Urothelium cell line (cell line): ENCODE measurements at places on chromosomes 13 and 19.
A peak's percentile ranks its signal among the peaks of the same experiment; 100 is the strongest.

- no peak for DNase-seq
Measured at GRCh38 chr13:112248862-112249592, 127.1 kb upstream of the SPACA7 start.

DNA sequence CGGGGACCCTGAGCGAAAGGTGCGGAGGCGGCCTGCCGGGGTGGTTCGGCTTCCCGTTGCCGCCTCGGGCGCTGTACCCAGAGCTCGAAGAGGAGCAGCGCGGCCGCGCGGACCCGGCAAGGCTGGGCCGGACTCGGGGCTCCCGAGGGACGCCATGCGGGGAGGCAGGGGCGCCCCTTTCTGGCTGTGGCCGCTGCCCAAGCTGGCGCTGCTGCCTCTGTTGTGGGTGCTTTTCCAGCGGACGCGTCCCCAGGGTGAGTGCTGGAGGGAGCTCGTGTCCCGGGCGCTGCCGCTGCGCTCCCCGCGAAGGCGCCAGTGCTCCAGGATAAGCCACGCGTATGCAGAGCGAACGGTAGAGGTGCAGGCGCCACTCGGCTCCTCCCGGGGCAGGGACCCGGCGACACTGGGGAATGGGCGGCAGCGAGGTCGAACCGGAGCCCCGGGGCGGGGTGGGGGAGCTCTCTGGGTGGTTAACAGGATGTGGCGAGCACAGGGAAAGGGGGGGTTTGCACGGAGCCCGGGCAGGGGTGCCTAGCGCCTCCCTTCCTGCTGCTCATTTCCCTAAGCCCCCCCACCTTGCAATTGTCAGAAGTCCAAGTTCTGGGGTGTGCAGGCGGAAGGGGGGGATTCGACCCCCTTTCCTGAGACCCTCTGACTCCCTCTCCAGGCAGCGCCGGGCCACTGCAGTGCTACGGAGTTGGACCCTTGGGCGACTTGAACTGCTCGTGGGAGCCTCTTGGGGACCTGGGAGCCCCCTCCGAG is at the start of gene IL27RA:
TSS of gene IL27RA (plus strand) at position 44 of the 762 bp plus-strand sequence. CDS start at position 155, 111 bp downstream.
- DNase-seq = peak; percentile 61

- no peak for DNase-seq
Measured at GRCh38 chr13:39149896-39150295, 111.6 kb downstream of the NHLRC3 start.

- DNase-seq = no peak
Measured at GRCh38 chr13:95650696-95651095, 6.2 kb upstream of the DZIP1 start.
